ENCODE measurements at places on chromosomes 4 and X.

DNA sequence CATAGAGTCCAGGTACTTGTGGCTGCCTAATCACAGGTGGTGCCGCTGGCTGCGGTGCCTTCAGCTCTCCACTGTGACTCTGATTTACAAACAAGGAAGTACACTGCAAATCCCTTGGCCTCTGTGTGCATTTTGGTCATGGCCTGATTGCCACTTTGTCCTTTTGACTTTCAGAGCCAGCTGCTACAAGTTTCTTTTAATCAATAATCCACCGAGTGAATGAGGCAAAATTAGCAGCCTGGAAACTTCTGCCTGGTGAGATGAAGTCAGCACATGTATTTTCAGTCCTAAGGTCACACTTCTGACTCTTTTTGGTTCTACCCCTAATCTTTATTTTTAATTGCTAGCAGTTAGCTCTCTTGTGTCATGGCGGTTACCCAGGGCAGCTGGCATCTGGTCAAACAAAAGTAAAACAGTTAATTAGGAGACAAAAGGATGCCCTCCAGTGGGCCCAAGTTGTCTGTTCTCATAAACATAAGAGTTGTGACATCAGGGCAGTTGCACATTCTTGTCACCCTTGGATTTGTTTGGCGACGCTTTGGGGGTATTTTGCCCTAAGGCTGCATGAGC, 62.3 kb upstream of the LNX1 start:
- DNase-seq: no peak

GRCh38 chrX:148700021-148700420, 199.6 kb downstream of the AFF2 start:
- DNase-seq: no peak

GRCh38 chrX:139766545-139766983, 58.6 kb upstream of the MCF2 start:
- DNase-seq: peak; percentile 41

- DNase-seq: no peak
Observed at GRCh38 chr4:149713031-149713430, 102.6 kb downstream of the IQCM start.

DNA sequence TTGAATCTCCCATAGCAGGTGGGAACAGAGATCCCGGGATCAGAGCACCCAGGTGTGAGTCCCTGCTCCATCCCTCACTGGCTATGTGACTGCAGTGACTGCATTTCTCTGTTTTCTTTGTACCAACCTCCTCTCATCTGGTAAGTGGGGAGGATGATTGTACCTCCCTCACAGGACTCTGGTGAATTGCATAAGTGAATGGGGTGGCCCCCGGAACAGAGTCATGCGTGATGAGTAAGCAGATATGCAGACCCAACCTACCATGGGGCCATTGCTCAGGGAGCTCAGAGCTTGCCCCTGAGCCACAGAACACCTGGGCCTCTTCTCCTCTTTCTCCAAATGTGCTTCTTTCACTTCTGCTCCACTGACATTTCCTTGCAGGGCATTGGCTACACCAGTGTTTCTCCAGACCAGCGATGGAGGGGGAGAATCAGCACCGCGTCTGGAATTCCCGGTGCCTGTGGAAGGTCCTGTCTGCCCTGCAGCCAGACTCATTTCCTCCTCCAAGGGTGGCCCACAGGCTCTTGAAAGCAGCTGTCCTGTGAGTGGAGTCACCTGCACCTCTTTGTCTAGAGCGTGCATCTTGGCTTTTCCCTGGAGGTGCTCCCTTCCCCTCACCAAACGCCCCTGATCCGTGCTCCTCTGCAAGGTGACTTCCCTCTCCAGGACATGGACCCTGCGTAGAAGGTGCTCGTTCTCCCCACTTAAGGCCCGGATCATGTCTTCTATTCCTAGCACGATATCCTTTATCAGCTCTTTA, 30.0 kb downstream of the C4orf50 start:
- no peak for DNase-seq

DNA sequence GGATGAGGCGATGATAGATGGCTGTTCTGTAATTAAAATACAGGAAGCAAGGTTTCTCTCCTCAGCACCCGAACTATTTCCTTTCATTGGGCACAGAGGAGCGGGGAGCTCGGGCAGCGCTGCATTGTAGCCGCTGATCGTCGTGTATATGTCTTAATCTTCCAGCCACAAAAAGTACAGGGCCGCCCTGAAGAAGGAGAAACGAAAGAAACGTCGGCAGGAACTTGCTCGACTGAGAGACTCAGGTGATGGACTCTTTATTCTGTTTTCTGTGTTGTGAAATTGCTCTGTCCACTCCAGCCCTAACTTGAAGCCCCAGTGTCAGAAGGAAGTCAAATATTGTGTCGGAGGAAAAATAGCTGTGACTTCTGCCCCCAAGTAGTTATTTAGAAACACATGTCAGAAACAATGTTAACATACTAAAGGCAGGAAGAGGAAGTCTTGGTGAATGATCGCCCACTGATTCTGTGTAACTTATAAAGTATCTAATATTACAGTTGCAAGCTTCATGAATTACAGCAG, 546 bp downstream of the ZRSR2 start:
- no peak for DNase-seq

GRCh38 chr4:42608551-42608950, 48.4 kb downstream of the ATP8A1 start:
- no peak for DNase-seq
